ENCODE measurements at places on chromosomes 12 and 14.

- DNase-seq = peak; percentile 37
Measured at GRCh38 chr14:87331991-87332390, 661.0 kb downstream of the GALC start.

DNA sequence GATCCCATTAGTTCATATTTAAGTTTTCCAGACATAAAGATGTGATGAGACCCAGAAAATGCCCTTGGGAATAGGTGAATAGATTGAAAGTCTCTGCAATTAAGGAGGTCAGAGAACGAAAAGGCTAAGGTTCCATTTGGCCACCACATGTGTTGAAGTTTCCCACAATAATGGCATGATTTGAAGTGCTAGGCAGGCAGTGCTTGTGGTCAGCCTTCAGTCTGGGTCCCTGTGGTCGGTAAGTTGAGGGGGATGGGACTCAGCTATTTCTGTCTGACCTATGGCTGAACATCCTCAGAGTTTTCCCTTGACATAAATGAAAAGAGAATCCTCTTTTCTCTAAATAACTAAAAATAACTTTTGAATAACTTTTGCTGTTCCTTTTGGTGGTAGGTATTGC is 92.4 kb downstream of the PELI2 start:
- DNase-seq = no peak

DNA sequence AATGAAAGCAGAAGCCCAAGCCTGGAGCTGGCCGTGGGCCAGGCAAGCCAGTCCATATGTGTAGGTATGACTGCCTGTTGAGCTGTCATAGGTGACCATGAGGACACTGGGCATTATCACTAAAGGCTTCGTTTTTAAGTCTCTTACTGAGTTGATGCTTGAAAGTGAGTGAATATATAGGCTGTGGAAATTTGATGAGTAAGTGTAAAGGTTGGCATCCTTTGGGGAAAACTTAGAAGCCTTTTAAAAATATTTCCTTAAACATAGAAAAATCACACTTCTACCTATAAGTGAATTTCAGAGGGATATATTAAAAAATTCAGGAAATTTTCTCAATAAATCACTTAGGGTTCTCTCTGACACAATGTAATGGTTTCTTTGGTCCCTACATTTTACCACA is 396.5 kb downstream of the FOXG1 start:
- no peak for DNase-seq

GRCh38 chr12:6946033-6946919 is 2.5 kb downstream of the C12orf57 start:
- DNase-seq = no peak

- DNase-seq = no peak
Measured at GRCh38 chr12:89234324-89235114, 117.8 kb downstream of the DUSP6 start.

- no peak for DNase-seq
Measured at GRCh38 chr12:44816446-44817017, 59.6 kb downstream of the NELL2 start.

DNA sequence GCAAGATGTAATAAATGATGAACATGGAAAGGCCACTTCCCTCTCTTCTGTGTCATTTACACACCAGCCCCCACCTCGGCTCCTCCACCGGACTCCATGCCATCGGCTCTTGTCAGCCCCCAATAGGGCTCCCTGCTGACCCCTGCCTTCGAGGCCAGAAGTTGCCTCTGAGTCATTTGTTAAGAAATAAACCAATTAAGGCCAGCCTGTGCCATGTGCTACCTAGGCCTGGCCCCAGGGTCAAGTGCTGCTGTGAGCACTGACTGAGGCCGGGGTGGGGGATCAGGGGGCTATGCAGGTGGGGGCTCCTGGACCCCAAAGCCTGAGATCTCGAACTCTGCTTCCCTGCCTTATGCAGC is 53.2 kb downstream of the TESC start:
- DNase-seq = peak; percentile 6

DNA sequence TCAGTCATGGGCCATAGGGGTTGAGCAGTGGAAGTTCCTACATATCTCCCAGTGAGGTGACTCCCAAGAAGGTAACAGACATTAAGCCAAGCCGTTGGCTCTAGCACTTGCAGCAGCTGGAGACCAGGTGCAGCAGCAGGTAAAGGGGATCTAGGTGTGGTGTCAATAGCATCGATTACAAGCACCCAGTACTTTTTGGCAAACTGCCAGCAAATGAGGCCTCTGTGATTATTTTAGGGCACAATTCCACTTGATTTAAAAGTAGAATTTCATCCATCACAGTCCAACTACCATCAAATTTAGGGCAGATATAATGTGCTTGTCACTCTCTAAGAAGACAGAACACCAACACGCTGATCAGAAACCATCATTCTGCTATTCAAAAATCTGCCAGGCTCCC is 224.1 kb upstream of the EGLN3 start:
- no peak for DNase-seq

GRCh38 chr14:101882141-101882935 is 82.0 kb upstream of the DYNC1H1 start:
- DNase-seq = no peak

- DNase-seq = no peak
Measured at GRCh38 chr12:101838628-101839323, 8.0 kb upstream of the GNPTAB start.

GRCh38 chr12:2826721-2827515 is 7.9 kb downstream of the NRIP2 start:
- DNase-seq = no peak

DNA sequence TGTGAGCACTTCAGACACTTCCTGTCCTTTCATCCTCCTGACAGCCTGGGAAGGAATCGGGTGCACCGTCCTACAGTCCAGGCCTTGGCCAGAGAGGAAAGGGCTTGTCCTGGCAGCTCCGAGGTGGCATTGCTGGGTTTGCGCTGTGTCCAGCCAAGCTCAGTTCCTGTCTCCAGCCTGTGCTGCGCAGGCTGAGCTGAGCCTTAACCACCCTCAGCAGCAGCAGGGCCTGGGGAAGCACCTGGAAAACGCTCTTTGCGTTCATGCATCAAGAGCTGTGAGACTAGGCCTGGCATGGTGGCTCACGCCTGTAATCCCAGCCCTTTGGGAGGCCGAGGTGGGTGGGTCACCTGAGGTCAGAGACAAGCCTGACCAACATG is 33.7 kb upstream of the EML1 start:
- DNase-seq = no peak

DNA sequence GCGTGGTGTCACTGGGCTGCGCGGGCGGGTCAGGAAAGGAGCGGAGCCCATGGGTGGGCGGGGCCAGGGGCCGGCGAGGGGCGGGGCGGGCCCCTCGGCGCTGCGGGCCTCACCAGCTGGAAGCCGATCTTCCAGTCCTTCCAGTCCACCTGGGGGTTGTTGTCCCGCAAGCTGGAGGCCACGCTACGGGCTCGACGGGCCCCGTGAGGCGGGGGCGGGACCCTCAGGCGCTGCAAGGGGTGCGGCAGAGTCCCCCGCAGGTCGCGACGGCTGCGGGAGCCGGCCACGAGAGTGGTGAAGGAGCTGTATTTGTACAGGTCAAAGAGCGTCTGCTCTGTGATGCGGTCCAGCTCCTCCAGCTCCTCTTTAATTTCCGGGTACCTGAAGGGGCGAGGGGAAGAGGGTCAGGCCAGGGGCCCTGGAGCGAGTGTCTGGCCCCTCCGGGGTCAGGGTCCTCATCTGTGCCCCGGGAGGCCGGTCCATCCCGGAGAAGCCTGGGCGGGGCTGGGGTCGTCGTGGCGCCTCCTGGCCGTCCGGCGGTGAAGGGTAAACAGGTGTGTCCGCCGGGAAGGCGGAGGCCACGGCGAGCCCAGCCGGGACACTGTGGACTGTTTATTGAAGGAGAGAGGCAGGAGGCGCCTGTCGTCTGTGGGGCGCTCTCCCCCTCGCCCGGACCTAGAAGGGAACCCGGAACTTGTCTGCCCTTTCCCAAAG is 11.9 kb downstream of the SCNN1A start:
- peak; percentile 63 for DNase-seq

DNA sequence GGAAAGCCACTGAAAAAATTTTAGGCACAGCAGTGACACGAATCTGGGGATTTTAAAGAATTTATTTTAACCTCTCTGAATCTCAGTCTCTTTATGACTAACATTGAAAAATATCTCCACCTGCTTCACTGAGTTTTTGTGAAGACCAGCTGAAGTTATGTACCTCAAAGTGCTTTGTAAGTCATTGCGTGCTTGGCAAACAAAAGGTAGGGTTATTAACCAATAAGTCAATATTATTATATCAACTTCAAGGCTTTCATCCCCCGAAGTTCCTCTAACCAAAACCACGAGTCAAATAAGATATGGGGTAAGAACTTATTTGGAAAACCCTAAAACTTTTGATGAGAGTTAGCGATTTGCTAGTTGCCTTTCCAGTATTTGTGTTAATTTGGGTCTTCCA is 62.3 kb downstream of the HSPB8 start:
- DNase-seq = no peak

GRCh38 chr12:127722611-127723010 is 544.4 kb upstream of the TMEM132C start:
- no peak for DNase-seq

DNA sequence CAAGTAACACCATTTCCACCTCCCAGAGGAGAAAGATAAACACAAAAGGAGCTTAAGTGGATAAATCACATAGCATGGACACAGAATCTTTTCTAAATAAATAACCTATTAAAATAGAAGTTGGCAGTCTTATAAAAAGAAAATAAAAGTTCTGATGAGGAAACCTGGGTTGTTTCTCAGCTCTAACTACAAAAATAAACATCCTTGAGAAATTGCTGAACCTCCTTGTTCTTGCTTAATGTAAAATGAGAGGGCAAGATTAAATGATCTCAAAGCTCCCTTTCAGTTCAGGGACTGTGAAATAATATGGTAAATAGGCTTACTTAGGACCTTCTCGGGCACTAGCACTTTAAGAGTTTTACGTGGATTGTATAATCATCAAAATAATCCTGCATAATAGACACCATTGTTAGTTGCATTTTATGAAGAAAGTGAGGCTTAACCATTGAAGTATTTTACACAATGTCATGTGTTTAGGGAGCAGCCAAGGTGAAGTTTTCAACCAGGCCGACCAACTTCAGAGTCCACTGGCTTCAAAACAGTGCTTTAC is 214.0 kb upstream of the NOVA1 start:
- no peak for DNase-seq

DNA sequence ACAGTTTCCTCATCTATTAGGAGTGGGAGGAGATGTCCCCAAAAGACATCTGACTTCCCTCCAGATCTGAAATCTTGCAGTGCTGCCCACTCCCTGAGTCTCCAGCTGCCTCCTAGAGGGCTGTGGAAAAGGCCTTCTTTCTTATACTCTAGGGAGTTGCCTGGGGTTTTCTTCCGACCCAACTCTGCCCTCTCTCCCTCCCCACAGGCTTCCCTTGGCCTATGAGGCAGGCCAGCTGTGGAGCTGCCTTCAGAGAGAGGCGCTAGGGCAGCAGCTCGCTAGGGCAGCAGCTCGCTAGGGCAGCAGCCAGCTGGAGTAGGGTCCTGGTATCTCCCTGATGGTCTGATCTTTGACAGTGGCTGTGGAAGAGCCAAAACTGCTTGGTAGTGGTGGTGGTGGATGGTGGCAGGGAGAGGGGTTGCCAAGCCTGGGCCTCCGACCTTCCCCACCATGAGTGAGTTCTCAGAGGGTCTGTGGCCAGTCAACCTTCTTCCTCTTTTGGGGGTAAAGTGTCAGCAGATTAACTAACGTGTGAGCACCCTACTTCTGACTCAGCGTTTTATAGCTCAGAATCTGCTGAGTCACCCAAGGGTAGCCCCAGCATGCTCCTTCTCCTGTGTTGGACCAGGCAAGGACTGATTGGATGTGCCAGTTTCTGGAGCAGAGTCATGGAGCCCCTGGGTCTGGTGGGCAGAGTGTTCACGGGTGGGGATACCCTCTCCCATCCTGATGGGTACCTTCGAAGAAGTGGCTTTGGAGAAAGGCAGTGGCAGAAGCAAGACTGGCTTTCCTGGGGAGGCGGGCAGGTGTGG is 2.3 kb downstream of the SLC48A1 start:
- DNase-seq = peak; percentile 45

- no peak for DNase-seq
Measured at GRCh38 chr14:57189070-57189469, 79.6 kb downstream of the EXOC5 start.

GRCh38 chr14:54622192-54622958 is 55.4 kb downstream of the SAMD4A start:
- DNase-seq = no peak

GRCh38 chr14:33780035-33780434 is 170.8 kb downstream of the EGLN3 start:
- no peak for DNase-seq

- no peak for DNase-seq
Measured at GRCh38 chr12:106001105-106001836, 137.5 kb downstream of the NUAK1 start.

DNA sequence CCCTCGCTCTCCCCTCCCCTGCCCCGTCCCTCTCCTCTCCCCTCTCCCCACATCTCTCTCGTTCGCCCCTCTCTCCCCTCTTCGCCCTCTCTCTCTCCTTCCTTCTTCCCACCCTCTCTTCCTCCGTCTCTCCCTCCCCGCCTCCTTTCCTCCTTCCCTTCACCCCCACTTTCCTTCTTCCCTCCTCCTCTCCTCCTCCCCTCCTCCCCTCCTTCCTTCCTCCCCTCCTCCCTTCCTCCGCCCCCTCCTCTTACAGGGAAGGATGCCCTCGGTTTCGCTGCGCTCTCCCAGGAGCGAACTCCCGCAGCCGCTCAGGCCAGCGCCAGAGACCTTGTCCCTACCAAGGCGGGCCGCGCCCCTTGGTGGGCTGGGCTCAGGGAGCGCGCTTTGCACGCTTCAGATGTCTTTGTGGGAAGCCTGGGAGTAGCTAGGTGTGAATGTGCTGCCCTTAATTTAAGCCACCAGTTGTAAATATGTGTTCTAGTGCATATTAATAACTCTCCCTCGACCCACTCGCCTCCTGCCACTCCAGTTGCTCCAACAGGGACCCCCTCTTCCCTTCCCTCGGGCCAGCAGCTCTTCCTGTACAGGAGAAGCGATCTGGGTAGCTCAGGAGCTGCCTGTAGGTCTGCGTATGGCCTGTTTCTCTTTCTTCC is 13.3 kb upstream of the MAP3K9 start:
- DNase-seq = peak; percentile 31

DNA sequence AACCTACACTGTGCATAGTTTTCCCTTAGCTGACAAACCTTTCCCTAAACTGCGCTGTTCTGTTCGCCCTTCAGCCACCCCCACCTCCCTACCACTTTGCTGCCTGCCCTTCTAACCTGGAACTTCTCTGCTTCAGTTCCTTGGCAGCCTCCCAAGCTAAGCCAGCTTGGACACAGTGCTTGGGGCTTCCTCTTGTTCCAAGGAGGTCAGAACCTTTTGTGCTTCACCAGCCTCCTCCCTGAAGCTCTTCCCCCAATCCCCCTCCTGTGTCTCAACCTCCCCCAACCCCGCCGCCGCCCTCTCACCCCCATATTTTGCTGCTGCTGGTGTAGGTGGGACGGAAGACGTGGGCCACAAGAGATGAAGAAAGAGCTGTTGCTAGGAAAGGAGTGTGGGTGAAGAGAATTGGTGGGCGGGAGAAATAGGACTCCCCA is 8.1 kb upstream of the RIC8B start:
- DNase-seq = no peak

GRCh38 chr12:106305376-106305775 is 2.8 kb downstream of the TCP11L2 start:
- DNase-seq = no peak

GRCh38 chr12:42504049-42504448 is 85.5 kb downstream of the PRICKLE1 start:
- peak; percentile 32 for DNase-seq

- no peak for DNase-seq
Measured at GRCh38 chr12:90321369-90321768, 612.7 kb upstream of the ATP2B1 start.

Measured in EL (cell line).